ENCODE measurements at places on chromosomes 3 and 15.

GRCh38 chr3:12681943-12682390 lies 18.1 kb upstream of the RAF1 start:
- peak; percentile 93 for DNase-seq

- DNase-seq = no peak
Measured at GRCh38 chr3:189460511-189460910, 170.7 kb upstream of the TP63 start.

DNA sequence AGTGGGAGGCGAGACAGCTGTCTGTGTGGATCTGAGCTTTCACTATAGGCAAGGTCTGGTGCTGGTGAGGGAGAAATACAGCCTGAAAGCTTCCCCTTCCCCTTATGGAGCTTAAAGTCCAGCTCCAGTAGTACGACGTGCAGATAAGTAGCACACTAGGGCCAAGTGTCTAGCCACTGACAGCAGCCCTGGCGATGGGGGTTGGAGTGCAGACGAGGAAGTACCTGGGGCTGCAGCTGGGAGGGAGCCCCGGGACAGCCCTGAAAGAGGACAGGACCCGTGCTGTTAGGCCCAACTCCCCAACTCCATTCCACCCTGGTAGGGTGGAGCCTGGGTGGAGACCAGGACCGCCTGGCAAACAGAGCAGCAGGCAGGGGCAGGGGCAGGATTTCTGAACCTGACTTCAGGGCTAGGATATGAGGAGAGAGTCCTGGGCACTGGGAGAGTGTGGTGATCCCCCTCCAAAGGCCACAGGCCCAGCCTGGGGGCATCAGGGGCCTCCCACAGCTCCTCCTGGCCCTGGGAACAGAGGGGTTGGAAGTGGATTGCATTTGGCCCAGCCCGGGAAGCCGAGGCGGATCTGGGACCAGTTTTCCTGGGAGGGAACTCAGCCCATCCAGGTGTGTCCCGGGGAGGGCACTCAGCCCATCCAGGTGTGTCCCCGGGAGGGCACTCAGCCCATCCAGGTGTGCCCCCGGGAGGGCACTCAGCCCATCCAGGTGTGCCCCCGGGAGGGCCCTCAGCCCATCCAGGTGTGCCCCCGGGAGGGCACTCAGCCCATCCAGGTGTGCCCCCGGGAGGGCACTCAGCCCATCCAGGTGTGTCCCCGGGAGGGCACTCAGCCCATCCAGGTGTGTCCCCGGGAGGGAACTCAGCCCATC lies 42.8 kb downstream of the BDH1 start:
- no peak for DNase-seq

- peak; percentile 12 for DNase-seq
Measured at GRCh38 chr15:34753236-34753894, 1.4 kb downstream of the GJD2 start.

GRCh38 chr3:78830470-78830869 lies 937.3 kb downstream of the ROBO1 start:
- no peak for DNase-seq

- no peak for DNase-seq
Measured at GRCh38 chr3:58490860-58491501, 915 bp upstream of the KCTD6 start.
